ENCODE measurements at places on chromosomes 16 and 17.

DNA sequence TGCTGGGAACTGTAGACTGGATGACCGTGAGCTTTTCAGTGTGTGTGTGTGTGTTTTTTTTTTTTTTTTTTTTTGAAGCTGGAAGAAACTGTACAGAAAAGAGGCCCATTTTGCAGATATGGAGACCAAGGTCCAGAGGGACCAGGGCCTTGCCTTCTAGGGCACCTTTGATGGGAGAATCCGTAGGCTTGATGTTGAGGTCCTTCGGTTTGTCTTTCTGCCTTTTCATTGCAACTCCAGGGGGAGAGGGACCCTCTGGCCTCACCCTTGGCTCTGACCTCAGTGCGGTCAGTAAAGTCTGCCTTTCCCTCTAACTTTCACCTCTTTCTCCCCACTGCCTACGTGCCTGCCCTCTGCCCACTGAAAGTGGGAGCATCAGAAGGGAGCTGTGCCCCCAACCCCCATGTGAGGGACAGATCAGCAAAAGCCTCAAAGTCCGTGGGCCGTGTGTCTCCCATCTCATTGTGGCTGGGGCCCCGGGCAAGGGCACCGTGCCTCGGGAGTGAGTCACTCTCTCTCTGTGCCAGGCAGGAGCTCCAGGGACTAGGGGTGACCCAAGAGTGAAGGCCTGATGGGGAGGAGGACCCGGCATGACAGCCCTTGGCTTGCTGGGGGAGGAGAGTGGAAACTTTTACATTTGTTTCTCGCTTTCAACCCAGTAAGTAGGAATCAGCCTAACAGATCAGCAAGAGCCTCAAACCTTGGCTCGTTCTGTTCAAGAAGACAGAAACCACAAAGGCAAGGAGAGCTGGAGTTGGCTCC is 123.6 kb downstream of the CMIP start:
- no peak for DNase-seq

DNA sequence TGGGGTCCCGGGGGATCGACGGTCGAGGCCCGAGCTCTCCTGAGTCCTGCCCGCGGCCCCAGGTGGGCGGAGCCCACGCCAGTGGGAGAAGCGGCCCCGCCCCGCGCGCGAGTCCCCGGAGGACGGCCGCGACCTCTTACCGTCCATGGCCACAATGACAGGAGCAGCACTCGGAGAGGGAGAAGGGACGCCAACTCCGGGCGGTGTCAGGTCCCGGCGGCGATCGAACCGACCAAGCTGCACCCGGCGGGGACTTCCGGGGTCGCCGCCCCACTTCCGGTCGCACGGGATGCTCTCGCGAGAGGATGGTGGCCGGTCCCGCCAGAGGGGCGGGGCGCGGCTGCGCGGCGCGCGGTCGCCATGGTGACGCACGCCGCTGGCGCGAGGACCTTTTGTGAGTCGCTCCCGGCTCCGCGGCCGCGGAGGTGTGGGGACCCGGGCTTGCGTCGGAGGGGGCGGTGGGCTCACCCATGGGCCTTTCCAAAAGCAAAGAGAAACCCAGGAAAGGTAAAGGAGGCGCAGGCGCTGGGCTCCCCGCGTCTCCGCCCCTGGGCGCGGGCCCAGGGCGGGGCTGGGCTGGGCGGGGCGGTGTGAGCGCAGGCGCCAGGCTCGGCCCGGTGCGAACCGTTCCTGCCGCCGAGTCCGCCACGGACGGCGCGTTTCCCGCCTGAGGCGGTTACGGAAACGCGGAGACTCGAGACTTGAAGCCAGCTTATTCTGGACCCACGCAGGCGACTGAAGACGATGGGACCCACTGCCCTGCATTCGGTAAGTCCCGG is at the start of the genes CHMP1A and SPATA33:
TSS of gene CHMP1A (minus strand) at position 267 of the 779 bp plus-strand sequence. CDS start at position 147, 120 bp downstream.
TSS of gene SPATA33 (plus strand) at position 395 of the 779 bp plus-strand sequence. CDS start at position 471, 76 bp downstream.
- peak; percentile 83 for DNase-seq

GRCh38 chr17:80169107-80169506 is 723 bp upstream of the CARD14 start:
- no peak for DNase-seq

- no peak for DNase-seq
Measured at GRCh38 chr17:78678222-78678557, 101.0 kb upstream of the DNAH17 start.

DNA sequence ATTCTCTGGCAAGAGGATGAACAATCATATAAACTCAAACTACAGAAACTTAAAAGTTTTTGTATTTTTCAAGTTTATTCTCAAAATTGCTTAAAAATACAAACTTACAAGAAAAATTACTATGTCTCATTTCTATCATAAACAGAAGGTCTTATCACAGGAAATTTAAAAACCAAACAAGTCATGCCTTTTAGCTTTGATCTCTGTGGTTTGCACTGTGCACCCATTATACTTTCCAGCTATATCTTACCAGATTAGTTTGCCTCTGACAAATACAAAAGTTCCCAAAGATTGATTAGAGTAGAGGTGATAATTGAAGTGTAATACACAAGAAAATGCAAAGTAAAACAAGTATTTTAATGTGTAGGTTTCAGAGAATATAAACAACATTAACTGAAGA is 117.4 kb downstream of the MYO1D start:
- DNase-seq = no peak

DNA sequence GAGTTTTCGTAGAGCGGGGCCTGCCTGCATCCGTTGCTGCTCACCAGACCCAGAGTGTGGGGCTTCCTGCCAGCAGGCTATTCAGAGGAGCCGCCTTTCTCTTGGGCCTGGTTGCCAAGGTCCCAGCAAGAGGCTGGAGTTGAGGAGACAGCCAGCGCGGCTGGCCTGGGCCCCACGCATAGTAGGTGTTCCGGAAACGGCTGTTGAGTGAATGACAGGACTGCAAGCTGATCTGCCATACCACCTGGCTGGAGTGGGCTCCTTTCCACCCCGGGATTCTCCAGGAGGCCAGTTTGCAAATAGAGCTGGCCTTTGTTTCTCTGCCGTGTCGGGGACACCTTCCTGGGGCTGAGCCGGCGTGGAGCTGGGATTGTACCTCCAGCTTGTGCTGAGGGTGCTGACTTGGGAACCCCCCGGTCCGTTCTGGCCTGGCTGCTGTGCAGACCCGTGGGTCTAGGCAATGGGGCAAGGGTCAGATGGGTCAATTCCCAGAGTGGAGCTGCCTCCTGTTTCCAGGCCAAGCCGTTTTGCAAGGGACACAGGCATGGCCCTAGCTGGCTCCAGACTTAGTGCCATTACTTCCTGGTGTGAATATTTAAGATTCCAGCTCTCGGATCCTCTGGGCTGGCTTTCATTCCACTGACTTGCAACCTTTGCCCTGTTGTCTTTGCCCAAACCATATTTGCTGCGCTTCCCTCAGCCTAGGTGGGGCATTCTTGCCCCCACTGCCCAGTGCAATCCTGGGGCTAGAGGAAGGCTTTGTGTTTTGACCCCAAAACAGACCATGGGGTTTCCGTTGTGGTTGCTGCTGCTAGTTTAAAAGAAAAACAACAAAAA is 68.8 kb downstream of the CMIP start:
- no peak for DNase-seq

GRCh38 chr17:77396610-77397009 is 255.8 kb downstream of the SEC14L1 start:
- no peak for DNase-seq

- peak; percentile 81 for DNase-seq
Measured at GRCh38 chr16:57235128-57236021, 9.7 kb upstream of the ARL2BP start.

DNA sequence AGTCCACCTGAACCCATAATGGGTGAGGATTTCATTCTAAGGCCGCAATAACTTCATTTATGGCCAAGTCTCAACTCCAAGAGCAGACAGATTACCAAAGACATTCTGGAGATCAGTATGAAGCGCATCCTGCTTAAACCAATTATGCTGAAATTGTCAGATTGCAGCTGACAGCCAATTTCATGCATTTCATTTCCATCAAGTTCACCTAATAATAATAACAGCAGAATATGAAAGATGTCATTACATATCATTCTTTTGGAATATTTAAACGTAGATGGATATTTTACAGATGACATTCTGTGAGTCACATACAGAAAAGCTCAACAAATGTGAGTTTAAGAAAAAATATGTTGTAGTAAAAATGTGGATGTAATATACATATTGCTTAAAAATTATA is 54.9 kb upstream of the NACA2 start:
- DNase-seq = no peak

- DNase-seq = no peak
Measured at GRCh38 chr17:41420134-41420533, 4.3 kb downstream of the KRT37 start.

- DNase-seq = no peak
Measured at GRCh38 chr17:35361027-35361426, 12.4 kb downstream of the SLFN11 start.

DNA sequence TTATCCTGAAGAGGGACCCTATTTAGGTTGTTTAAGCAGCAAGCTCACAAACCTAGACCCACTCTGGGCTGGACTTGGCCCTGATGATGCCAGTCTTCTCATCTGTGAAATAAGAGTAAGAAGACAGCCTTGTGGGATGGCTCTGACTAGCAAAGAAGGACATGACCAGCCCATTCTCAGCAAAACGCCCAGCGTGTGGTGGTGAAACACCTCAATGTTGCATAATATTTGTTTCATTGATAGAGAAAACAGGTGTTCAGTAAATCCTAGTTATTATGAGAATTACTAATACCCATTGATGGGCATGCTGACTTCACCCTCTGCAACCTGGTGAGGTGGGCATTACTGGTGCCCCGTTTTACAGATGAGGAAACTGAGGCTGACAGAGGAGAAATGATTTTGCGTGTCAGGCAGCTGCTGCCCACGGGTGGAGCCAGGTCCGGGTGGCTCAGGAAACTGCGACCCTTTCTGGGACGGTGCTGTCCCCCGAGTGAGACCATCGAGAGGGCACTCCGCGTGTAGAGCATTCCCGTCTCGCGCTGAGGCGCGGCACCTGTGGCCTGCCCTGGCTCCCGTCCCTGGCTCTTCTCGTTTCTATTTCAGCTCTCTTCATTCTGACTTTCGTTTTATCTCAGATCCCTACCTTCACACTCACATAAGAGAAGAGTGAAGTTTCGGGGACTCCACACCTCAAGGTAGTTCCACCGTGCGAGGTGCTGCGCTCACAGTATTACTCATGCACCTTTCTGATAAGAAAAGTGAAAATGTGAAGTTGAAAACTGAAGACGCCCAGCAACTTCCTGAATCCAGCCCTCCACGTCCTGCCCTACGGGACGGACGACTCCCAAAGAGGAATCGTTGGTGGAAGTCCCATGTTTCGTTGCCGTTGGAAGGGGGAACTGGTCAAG is 48.5 kb downstream of the IRF8 start:
- no peak for DNase-seq

DNA sequence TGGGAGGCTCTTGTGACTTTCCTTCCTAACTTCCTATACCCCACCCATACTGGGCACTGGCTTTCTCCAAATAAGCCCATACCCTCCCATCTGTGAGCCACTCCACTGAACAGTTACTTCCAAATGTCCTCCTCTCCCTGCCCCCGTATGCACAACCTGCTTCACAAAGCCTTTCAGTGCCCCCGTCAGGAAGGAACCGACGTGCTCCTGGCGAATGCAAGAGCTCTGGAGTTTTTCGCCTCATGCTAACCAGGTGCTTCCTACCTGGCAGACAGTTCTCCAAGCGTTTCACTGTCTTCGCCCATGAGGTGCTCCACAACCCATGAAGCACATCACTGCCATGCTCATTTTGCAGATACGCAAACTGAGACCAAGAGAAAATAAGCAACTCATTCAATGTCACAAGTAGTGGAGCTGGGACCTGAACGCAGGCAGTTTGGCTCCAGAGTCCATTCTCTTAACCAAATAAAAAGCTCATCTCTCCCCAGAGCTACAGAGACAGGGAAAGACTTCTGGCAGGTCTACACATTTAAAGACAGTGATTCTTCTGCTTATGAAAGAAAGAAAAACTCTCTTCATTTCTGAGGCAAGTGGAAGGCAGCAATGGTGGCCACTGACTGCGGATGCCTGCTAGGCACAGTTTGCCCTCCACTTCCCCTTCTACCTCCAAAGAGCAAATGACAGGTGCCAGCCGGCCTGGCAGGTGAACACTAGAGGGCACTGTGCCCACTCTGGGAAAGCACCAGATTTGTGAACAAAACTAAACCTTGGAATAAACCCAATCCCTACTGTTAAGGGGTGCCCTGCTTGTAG is 23.8 kb downstream of the SPHK1 start:
- peak; percentile 84 for DNase-seq

DNA sequence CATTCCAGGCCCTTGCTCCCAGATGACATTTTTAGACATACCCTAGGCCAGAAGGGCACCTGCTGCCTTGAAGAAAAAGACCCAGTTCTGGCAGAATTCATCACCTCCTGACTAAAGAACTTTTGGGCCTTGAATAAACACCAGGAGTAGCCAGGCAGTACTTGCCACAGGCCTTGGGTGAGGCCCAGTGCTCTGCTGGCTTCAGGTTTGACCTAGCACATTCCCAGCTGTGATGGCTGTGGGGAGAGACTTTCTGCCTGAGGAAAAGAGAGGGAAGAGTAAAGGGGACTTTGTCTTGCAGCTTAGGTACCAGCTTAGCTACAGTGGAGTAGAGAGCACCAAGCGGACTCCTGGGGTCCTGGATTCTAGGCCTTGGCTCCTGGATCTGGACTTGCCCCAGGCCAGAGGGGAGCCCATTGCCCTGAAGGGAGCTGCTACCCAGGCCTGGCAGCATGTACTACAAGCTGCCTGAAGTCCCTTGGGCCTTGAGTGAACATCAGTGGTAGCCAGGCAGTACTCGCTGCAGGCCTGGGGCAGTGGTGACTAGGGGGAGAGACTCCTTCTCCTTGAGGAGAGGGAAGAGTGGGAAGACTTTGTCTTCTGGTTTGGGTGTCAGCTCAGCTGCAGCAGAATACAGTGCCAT is 44.3 kb downstream of the ABCA8 start:
- DNase-seq = no peak

DNA sequence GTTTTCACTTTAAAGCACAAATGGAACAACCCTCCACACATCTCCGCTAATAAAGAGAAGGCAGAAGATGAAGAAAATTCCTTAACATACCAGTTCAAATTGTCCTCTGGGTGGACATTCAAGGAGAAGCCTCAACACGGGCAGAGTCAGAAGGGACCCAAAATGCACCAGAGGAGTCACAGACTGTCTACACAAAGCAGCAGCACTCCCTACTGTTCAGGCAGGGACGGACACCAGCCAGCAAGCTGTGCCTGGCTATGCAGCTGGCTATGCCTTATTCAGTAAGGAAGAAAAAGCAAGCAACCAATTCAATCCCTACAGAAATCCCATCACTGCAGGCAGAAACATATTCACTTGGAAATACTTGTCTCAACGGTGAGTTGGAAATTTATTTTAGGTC is 8.1 kb downstream of the DNAJC7 start:
- DNase-seq = no peak

GRCh38 chr17:63751806-63752205 is 10.2 kb upstream of the STRADA start:
- no peak for DNase-seq

DNA sequence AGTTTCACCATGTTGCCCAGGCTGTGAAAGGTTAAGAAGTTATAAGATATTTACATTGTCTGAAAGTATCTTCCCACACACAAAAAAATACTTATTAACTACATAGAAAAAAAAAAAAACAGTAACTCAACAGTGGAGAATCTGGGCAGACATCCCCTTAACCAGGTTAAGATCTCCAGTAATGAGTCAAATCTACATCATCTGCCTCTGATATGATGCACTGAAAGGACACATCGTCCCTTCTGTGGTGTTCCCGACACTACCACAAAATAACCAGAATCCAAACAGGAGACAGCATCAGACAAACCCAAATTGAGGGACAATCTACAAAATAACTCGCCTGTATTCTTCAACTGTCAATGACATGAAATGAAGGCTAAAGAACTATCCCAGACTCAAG is 40.0 kb downstream of the CMTM4 start:
- DNase-seq = no peak

All from NCI-H345 (cell line).